ENCODE measurements at places on chromosomes 1 and 21. TPM values are rescaled to one million over a fixed set of nuclear protein-coding genes. Genes with fewer than 3 reads are reported as not detected.
A peak's percentile ranks its signal among the peaks of the same experiment; 100 is the strongest.

KCNE2 gene
- total RNA-seq = 1.5 TPM

DNA sequence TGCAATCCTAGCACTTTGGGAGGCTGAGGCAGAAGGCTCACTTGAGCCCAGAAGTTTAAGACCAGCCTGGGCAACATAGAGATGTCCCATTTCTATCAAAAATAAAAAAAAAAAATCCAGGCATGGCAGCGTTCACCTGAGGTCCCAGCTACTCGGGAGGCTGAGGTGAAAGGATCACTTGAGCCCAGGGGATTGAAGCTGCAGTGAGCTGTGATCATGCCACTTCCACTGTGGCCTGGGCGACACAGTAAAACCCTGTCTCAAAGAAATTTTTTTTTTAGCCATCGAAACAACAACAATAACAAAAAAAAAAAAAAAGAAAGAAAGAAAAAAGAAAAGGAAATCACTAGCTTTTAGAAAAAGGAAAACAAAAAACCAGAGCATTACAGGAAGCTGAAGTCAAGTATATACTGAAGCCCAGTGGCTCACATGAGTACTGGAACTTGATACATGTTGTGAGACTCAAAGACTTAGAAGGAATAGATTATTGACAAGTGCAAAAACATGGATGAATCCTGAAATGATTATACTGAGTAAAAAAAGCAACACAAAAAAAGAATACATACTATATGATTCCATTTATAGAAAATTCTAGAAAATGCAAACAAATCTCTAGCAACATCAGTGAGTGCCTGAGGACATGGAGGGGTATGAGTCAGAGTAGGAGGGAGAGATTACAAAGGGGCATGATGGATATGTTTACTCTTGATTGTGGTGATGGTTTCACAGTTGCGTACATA lies 6.1 kb upstream of the RABGAP1L start:
- no peak for ATAC-seq

DNA sequence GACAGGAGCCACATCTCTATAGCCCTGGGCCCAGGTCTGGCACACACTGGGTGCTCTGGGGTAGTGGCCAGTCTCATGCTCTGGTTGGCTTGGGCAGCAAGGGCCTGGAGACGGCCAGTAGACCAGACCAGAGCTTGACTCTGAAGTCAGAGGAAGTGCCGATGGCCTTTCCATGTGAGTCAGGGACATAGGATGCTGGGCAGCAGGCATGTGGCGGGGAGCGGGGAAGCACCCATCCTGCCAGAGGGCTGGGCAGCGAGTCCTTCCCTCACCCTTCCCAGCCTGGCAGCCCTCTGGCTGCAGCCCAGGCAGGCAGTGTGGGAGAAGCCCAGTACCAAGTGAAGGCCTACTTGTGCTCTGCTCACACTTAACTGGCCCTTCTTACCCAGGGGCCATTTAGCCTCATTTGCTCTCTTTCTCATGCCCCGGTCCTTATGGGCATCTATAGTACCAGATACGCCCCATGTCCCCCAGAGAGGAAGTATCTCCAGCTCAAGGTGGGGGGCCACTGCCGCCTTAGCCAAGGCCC lies 3.3 kb downstream of the GPR153 start:
- ATAC-seq = no peak

- peak; percentile 69 for ATAC-seq
Observed at GRCh38 chr1:218164930-218165700, 120.0 kb upstream of the RRP15 start.

All from gastroesophageal sphincter (tissue), 4 donors.